ENCODE measurements at places on chromosomes 6 and 20. TPM values are rescaled to one million over a fixed set of nuclear protein-coding genes. Genes with fewer than 3 reads are reported as not detected.

- DNase-seq = no peak
- H3K4me3 ChIP-seq = no peak overlapping the region
- H3K27ac ChIP-seq = no peak overlapping the region
Observed at GRCh38 chr20:10306440-10307358, 88.1 kb downstream of the SNAP25 start.

Gene RIPOR3
- total RNA-seq = 4.5 TPM

DNA sequence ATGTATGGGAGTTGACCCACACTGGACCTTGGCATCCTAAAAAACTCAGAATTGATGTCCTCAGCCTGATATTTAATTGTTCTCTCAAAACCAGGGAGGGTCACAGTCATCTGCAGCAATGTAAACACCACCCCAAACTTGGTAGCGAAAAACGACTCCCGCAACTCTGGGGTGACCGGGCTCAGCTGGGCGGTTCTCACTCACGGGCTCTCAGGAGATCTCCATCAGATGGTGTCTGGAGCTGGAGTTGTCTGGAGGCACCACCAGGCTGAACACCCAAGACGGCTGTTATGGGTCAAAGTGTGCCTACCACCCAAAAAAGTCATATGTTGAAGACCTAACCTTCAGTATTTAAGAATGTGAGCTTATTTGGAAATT is 50.9 kb upstream of the NXT1 start:
- H3K27ac ChIP-seq = no peak overlapping the region
- no peaks in the 10 kb centered on the region for H3K36me3 ChIP-seq
- H3K4me3 ChIP-seq = no peak overlapping the region
- no peak for DNase-seq

- no peaks in the 10 kb centered on the region for H3K4me1 ChIP-seq
- H3K27me3 ChIP-seq = no peaks in the 10 kb centered on the region
- peaks cover 13% of the 10 kb centered on the region for H3K36me3 ChIP-seq
Observed at GRCh38 chr20:49054056-49054643, 8.0 kb downstream of the CSE1L start.

- H3K4me3 ChIP-seq = no peak overlapping the region
- DNase-seq = no peak
- H3K27ac ChIP-seq = no peak overlapping the region
Observed at GRCh38 chr6:45044086-45044485, 284.0 kb upstream of the RUNX2 start.

DNA sequence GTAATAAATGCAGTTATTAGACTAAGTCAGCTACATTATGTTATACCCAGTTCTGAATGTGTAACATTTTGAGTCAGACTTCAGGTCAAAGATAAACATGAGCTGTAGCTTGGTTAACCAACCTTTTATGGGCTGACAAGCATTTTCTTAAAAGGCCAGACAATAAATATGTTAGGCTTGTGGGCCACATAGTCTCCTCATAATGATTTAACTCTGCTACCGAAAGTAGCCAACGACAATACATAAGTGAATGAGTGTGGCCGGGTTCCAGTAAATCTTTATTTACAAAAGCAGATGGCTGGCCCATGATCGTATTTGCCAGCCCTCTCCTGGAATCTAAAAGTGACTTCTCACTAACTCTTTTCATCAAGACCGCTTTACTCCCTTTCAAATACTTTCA is 49.9 kb downstream of the ATG5 start:
- no peak overlapping the region for H3K4me3 ChIP-seq
- DNase-seq = no peak
- H3K27ac ChIP-seq = no peak overlapping the region
- peaks cover 4% of the 10 kb centered on the region for H3K36me3 ChIP-seq
- no peaks in the 10 kb centered on the region for H3K27me3 ChIP-seq
- no peaks in the 10 kb centered on the region for H3K4me1 ChIP-seq

DNA sequence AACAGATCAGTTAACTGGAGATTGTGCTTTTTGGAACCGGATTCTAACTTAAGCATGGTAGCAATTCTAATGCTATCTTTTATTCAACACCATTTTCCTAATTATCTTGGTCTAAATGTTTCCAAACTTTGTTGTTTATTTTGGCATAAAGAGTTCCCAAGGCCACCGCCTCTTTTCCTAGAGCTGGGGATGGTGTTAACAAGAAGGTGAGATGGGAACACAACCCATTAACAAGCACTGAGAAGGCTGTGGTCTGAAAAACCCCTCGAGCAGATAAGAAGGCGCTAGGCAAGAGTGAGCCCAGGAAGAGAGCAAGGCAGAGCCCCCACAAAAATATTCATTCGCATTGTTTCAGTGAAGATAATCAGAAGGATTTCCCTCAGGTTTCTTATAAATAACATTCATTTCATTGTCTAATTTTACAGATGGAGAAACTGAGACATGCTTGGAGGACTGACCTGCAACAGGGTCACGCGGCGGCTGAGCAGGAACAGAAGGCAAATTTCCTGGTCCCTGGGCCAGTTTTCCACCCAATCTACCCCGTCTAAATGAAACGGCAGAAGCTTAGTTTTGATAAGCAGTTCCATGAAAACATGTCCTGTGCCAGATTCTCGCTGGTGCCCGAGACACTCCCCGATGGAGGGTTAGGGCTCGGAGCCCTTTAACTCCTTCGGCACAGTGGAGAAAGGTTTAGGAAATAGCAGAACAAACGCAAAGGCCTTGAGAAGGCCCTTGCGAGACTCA is 155.6 kb downstream of the FOXC1 start:
- DNase-seq = no peak
- no peaks in the 10 kb centered on the region for H3K4me1 ChIP-seq
- no peak overlapping the region for H3K4me3 ChIP-seq
- H3K27ac ChIP-seq = no peak overlapping the region
- no peaks in the 10 kb centered on the region for H3K36me3 ChIP-seq
- no peaks in the 10 kb centered on the region for H3K27me3 ChIP-seq

Gene MICB
- total RNA-seq = 16.2 TPM

GRCh38 chr6:40287296-40287850 is 299.8 kb downstream of the LRFN2 start:
- no peaks in the 10 kb centered on the region for H3K27me3 ChIP-seq
- DNase-seq = no peak
- peaks cover 17% of the 10 kb centered on the region for H3K4me1 ChIP-seq
- no peaks in the 10 kb centered on the region for H3K36me3 ChIP-seq
- H3K4me3 ChIP-seq = 0 out of 2 replicates have a peak overlapping the region, but pooled peaks have one; percentile 41

DNA sequence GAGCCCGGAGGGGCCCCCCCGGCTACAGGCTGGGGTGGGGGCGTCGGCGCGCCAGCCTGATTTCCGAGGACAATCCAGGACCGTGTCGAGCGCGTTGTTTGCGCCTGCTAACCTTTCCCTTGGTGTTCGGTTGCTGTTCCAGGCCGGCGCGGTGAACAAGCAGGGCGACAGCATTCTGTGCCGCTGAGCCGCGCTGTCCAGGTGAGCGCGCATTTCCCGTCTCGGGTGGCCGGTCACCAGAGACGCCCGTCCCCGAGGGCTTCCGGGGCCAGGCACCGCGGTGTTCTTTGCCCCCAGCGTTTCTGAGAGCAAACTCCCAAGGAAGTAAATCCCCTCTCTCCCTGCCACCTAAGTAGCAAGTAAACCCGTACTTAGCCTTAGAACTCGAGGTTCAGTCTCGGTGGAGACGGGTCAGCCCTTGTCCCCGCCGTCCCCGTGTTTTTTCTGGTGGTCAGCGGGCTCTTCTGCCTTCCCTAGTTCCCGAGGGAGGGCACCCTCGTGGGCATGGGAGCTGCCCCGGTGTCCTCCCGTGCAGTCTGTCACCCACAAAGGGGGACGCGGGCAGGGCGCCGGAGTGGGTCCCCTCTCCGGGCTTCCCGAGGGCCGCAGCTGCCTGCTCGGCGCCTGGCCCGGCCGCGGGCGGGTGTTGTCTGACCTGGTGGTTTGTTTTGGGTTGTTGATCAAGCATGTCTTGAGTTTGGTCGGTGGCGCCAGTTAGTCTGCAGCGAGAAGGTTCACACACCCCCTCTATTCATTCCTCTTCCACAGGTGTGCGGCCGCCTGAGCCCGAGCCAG is 1.5 kb downstream of the ID4 start:
- H3K27ac ChIP-seq = no peak overlapping the region
- peak; percentile 75 for DNase-seq
- peaks cover 4% of the 10 kb centered on the region for H3K27me3 ChIP-seq
- peaks cover 3% of the 10 kb centered on the region for H3K4me1 ChIP-seq
- H3K4me3 ChIP-seq = peak overlapping the region; percentile 88

DNA sequence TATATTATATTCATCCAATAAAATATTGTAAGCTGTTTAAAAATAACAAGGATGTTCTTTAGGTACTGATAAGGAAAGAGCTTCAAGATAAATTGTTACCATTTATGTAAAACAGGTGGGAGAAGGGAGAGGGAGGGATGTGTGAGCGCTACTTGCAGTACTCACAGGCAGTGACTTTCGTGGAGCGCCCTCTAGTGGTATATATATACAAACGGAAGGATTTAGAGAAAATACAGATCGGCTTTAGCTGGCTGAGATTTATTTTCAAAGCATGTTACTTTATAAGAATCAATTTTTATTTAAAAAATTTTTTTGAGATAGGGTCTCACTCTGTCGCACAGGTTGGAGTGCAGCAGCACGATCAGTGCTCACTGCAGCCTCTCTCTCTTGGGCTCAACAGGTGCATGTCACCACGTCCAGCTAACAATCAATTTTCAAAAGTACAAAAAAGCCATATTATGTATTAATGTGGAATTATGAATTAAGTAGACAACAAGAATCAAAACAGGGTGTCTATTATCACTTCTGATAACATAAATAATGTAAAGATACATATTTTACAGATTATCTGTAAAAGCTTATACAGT is 3.3 kb upstream of the MOG start:
- H3K27me3 ChIP-seq = no peaks in the 10 kb centered on the region
- H3K4me1 ChIP-seq = peaks cover 9% of the 10 kb centered on the region
- H3K4me3 ChIP-seq = no peak overlapping the region
- no peak for DNase-seq

GRCh38 chr6:21947731-21948386 is 349.0 kb downstream of the PRL start:
- no peak overlapping the region for H3K27ac ChIP-seq
- H3K4me3 ChIP-seq = no peak overlapping the region
- no peaks in the 10 kb centered on the region for H3K27me3 ChIP-seq
- no peaks in the 10 kb centered on the region for H3K4me1 ChIP-seq

- no peak overlapping the region for H3K4me3 ChIP-seq
- no peak overlapping the region for H3K27ac ChIP-seq
Observed at GRCh38 chr6:62236784-62237183, 49.2 kb downstream of the KHDRBS2 start.

GRCh38 chr6:71011871-71012371 is 55.1 kb upstream of the B3GAT2 start:
- no peaks in the 10 kb centered on the region for H3K27me3 ChIP-seq
- no peak overlapping the region for H3K27ac ChIP-seq
- no peaks in the 10 kb centered on the region for H3K36me3 ChIP-seq
- H3K4me1 ChIP-seq = no peaks in the 10 kb centered on the region
- H3K4me3 ChIP-seq = no peak overlapping the region

- DNase-seq = no peak
- H3K27me3 ChIP-seq = no peaks in the 10 kb centered on the region
- no peaks in the 10 kb centered on the region for H3K4me1 ChIP-seq
- H3K4me3 ChIP-seq = no peak overlapping the region
- no peaks in the 10 kb centered on the region for H3K36me3 ChIP-seq
- no peak overlapping the region for H3K27ac ChIP-seq
Observed at GRCh38 chr20:41782730-41783406, 164.7 kb upstream of the CHD6 start.

Gene DNAH8
- total RNA-seq = not detected

GRCh38 chr6:160386869-160387530 is 38.8 kb downstream of the SLC22A3 start:
- H3K4me1 ChIP-seq = no peaks in the 10 kb centered on the region
- no peak for DNase-seq
- H3K36me3 ChIP-seq = no peaks in the 10 kb centered on the region
- H3K4me3 ChIP-seq = no peak overlapping the region
- H3K27ac ChIP-seq = no peak overlapping the region

GRCh38 chr6:85585741-85586140 is 7.9 kb downstream of the SNX14 start:
- no peak for DNase-seq
- H3K4me1 ChIP-seq = 0 out of 2 replicates have a peak, but pooled peaks cover 2% of the 10 kb centered on the region
- no peaks in the 10 kb centered on the region for H3K36me3 ChIP-seq

All from H1 (cell line).